ENCODE measurements at places on chromosomes 12 and 14. TPM values are rescaled to one million over a fixed set of nuclear protein-coding genes. Genes with fewer than 3 reads are reported as not detected.
A peak's percentile ranks its signal among the peaks of the same experiment; 100 is the strongest.

- H3K36me3 ChIP-seq, result no peaks in the 10 kb centered on the region
- no peak for DNase-seq
- H3K4me1 ChIP-seq, result no peaks in the 10 kb centered on the region
- H3K27me3 ChIP-seq, result no peaks in the 10 kb centered on the region
- no peak overlapping the region for H3K4me3 ChIP-seq
These were observed 40.1 kb upstream of the EPS8 start for GRCh38 chr12:15829255-15829654.

- no peak overlapping the region for H3K4me3 ChIP-seq
- H3K27me3 ChIP-seq, result no peaks in the 10 kb centered on the region
- no peak for DNase-seq
- H3K27ac ChIP-seq, result no peak overlapping the region
These were observed 1337.6 kb downstream of the LRFN5 start for GRCh38 chr14:42944284-42944683.

GRCh38 chr12:24770334-24770733, 178.6 kb downstream of the BCAT1 start:
- H3K27me3 ChIP-seq, result no peaks in the 10 kb centered on the region
- no peak for DNase-seq
- no peaks in the 10 kb centered on the region for H3K36me3 ChIP-seq
- H3K4me1 ChIP-seq, result no peaks in the 10 kb centered on the region
- H3K4me3 ChIP-seq, result no peak overlapping the region
- no peak overlapping the region for H3K27ac ChIP-seq

- no peak overlapping the region for H3K4me3 ChIP-seq
- no peaks in the 10 kb centered on the region for H3K27me3 ChIP-seq
These were observed 3.6 kb downstream of the IFI27L2 start for GRCh38 chr14:94125659-94126418.

DNA sequence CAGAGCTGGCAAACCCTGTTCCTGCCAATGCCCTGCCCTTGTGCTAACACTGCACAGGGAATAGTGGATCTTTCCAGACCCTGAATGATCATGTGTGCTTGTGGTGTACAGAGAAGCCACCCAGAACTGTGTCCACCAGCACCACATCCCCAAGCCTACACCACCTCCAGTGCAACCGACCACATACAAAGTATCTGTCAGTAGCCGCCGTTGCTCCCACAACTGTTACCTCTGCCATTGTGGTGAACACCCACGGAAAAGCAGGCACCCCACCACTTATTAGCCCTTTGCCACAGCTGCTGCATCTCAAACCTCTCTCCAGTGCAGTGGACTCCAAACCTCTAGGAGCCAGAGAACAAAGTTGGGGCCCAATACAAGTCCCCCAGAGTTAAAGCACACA, 1049.6 kb downstream of the TRHDE start:
- no peak for DNase-seq
- no peak overlapping the region for H3K27ac ChIP-seq
- no peak overlapping the region for H3K4me3 ChIP-seq
- no peaks in the 10 kb centered on the region for H3K36me3 ChIP-seq

DNA sequence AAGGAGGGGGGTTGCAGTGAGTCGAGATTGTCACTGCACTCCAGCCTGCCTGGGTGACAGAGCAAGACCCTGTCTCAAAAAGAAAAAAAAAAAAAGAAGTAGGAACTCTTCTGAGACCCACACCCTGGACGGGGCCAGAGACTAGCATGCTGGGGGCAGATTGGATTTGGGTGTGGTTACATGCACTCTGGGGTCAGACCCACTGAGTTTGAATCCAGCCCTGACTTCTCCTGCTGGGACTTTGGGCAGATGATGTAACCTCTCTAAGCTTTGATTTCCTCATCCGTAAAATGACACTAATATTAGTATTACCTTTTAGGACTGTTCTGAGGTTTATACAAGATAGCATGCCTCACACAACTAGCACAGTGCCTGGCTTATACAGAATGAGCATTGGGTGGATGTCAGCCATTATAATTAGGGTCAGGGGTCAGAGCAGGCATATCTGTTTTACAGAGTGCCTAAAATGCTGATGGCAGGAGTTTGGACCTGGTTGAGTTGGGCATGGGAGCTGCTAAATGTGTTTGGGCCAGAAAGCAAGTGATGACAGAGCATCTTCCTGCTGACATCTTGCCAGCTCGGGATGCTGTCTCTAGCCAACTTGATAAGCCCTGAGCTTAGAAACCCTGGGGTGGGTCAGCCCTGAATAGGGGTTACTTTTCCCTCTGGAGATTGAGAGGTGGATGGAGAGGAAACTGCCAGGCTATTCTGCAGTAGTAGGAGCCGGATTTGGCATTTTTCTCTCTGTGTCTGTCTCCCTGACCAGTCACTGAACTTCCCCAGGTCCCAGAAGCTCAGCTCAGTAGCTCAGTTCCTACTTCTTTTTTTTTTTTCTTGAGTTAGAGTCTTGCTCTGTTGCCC, 15.5 kb downstream of the TPCN1 start:
- H3K4me1 ChIP-seq, result peaks cover 56% of the 10 kb centered on the region
- peaks cover 11% of the 10 kb centered on the region for H3K36me3 ChIP-seq
- H3K4me3 ChIP-seq, result no peak overlapping the region
- DNase-seq, result no peak

GRCh38 chr12:67056329-67056728, 212.8 kb upstream of the CAND1 start:
- no peak overlapping the region for H3K27ac ChIP-seq
- peaks cover 6% of the 10 kb centered on the region for H3K27me3 ChIP-seq

DNA sequence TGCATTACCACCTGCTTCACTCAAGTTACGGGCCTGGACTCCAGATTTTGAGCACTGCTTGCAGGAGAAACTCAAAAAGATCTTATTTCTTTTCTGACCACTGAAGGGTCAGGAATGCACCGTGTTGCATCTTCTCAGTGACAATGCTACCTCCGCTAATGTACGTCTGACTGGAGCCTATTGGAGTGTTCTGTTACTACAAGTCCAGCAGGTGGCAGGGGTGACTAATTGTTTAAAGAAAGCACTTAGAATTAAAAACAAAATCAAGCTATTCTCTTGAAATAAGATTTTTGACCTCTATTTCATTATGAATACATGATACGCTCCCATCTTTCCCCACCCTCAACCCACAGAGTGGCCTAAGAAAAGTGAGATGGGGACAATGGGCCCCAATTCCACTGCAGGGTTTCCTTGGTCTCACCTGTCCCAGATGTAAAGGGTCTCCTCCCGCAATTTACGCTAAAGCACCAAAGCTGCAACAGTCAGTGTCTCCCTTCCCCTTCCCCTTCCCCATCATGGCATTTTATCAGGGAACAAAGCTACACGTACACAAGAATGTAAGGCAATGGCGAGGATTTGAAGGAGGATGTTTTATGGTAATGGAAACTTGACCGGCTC, 2.2 kb downstream of the TBPL2 start:
- H3K27ac ChIP-seq, result no peak overlapping the region
- no peak for DNase-seq
- no peak overlapping the region for H3K4me3 ChIP-seq
- no peaks in the 10 kb centered on the region for H3K4me1 ChIP-seq
- H3K36me3 ChIP-seq, result no peaks in the 10 kb centered on the region

DNA sequence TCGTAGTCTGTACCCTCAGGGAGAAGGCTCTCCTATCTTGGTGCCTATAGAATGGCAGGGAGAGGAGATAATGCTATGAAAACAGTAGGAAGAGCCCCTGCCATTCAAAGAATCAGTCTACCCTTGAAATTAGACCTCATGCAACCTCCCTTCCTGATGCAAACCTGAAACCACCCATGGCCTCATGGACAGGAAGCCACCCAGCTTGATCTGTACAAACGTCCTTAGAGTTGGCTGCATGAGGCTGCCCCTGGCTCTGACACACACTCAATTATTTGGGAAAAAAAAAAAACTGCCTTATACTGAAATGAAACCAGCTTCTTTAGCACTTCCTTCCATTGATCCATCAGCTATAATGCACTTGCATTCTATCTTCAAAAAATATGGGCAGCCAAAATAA, 116.6 kb upstream of the BCL2L14 start:
- no peak overlapping the region for H3K27ac ChIP-seq
- H3K4me1 ChIP-seq, result peaks cover 6% of the 10 kb centered on the region
- H3K36me3 ChIP-seq, result no peaks in the 10 kb centered on the region
- H3K27me3 ChIP-seq, result no peaks in the 10 kb centered on the region
- H3K4me3 ChIP-seq, result no peak overlapping the region

- no peak overlapping the region for H3K4me3 ChIP-seq
- H3K27me3 ChIP-seq, result no peaks in the 10 kb centered on the region
- H3K27ac ChIP-seq, result no peak overlapping the region
- no peak for DNase-seq
These were observed 27.1 kb downstream of the DIO3 start for GRCh38 chr14:101588286-101588975.

- peak; percentile 40 for DNase-seq
- no peak overlapping the region for H3K27ac ChIP-seq
- H3K4me1 ChIP-seq, result no peaks in the 10 kb centered on the region
- H3K27me3 ChIP-seq, result no peaks in the 10 kb centered on the region
- no peak overlapping the region for H3K4me3 ChIP-seq
These were observed 64.8 kb upstream of the MAX start for GRCh38 chr14:65167072-65167645.

DNA sequence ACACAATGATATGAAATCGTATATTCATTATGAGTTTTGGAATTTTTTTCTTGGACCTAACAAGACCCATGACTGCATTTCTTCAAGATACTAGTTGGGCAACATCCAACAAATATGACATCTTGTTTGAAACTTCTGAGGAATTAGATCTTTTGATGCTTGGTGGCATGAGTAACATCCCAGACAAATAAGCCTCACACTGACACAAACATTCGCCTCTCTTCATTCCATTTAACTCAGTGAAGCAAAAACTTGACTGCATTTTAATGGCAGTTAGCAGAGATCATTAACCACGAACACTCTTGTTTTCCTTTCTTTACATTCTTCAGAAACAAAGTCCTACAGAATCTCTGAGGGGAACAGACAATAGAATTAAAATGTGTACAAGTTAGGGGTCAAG, 758.3 kb downstream of the C12orf50 start:
- no peak overlapping the region for H3K27ac ChIP-seq
- H3K36me3 ChIP-seq, result no peaks in the 10 kb centered on the region
- no peak for DNase-seq
- H3K27me3 ChIP-seq, result no peaks in the 10 kb centered on the region
- H3K4me1 ChIP-seq, result no peaks in the 10 kb centered on the region
- H3K4me3 ChIP-seq, result no peak overlapping the region

GRCh38 chr12:82415402-82415801, 57.1 kb downstream of the METTL25 start:
- H3K27me3 ChIP-seq, result no peaks in the 10 kb centered on the region
- no peaks in the 10 kb centered on the region for H3K36me3 ChIP-seq
- H3K27ac ChIP-seq, result no peak overlapping the region
- H3K4me1 ChIP-seq, result no peaks in the 10 kb centered on the region
- no peak overlapping the region for H3K4me3 ChIP-seq

- H3K4me1 ChIP-seq, result no peaks in the 10 kb centered on the region
- H3K4me3 ChIP-seq, result no peak overlapping the region
- no peaks in the 10 kb centered on the region for H3K36me3 ChIP-seq
These were observed 443.2 kb upstream of the FOXG1 start for GRCh38 chr14:28323366-28323765.

- no peak overlapping the region for H3K4me3 ChIP-seq
- no peaks in the 10 kb centered on the region for H3K27me3 ChIP-seq
- no peaks in the 10 kb centered on the region for H3K4me1 ChIP-seq
- H3K36me3 ChIP-seq, result no peaks in the 10 kb centered on the region
These were observed 491.5 kb downstream of the SLC6A15 start for GRCh38 chr12:84421103-84421502.

GRCh38 chr12:3593906-3594483, 103.0 kb downstream of the PRMT8 start:
- no peak overlapping the region for H3K27ac ChIP-seq
- no peak for DNase-seq
- no peaks in the 10 kb centered on the region for H3K27me3 ChIP-seq
- H3K4me3 ChIP-seq, result no peak overlapping the region

Gene GRIP1
- 0.05 TPM for polyA plus RNA-seq

Gene MYBPC1
- not detected for polyA plus RNA-seq
